Non-pigmented ciliary epithelial cell (primary cell): ENCODE measurements at places on chromosomes 12 and 14.

DNA sequence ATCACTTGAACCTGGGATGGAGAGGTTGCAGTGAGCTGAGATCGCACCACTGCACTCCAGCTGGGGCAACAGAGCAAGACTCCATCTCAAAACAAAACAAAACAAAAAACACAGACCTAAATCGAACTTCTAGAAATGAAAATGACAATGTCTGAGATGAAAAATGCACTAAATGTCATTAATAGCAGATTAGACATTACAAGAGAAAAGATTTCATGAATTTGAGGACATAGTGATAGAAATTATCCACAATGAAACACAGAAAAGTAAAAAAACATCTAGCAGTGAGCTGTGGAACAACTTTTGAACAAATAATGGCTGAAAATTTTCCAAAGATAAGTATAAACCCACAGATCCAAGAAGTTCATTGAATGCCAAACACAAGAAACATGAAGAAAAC lies 35.2 kb downstream of the BICDL1 start:
- DNase-seq, result no peak

DNA sequence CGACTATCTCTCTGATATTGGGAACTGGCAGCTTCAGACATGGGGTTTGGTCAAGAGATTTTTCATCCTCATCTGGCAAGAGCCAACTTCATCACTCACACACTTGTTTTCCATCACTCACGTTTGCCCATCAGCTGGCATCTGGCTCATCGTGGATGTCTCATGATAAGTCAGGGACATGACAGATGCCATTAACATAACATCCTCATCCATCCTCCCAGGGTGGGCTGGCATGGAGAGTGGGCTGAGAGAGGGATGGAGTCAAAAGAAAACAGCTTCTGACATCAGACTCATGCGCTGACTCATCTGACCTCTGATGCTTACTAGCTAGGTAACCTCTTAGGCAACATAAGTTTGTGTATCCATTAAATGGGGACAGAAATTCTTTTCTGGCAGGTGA lies 1.8 kb upstream of the VSX2 start:
- DNase-seq, result no peak

- DNase-seq, result no peak
These were observed 92.4 kb downstream of the TPH2 start for GRCh38 chr12:72031066-72031465.

DNA sequence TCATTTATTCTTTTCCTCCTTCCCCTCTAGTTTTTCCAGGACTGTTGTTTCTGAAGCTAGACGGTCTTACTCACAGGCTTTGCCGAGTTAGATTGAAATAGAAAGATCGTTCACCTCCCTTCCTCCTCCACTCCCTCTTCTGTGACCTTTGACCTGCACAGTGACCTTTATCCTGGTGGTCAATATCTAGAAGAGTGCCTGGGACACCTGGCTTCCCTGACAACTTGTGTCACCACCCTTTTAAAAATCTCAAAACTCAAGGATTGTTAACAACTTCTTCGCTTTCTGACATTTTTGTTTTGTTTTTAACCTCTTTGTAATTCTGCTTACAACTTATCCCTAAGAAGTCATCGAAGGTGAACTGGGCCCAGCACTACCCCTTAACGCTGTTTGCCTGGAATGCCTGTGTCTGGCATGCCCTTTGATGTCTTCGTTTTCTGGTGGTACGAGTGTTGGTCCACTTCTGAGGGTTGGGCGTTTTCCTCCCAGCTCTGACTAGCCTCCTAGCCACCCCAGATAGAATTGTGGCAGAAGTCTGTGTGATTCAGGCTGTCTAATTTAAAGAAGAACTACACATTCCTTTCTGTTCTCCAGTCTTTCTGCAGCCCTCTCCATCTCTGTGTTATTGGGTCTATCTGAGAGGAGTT lies 2.8 kb upstream of the KRT75 start:
- no peak for DNase-seq
